ENCODE measurements at places on chromosomes 3 and 15.

DNA sequence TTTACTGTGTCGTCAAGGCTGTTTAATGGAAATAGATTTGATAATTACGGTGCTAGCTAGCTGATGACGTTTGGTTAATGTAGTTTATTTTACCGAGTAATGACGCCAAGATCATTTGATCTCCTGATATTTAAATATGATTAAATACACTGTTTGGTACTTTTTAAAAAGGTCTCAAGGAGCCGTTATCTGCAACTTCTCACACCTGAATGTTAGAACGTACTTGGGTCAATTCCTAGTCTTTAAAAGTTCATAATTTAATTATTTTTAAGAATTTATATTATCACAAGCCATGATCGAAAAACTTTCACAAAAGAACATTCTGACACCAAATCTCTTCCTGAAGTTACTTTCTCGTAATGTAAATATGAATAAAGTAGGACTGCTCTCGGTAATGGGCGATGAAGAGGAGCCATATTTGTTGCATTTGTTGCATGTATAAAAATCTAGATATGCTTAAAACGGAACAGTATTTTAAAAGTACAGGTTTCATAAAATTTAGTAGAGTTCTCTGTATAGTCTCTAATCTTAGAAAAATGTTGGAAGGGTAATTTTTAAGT, 16.2 kb upstream of the CHD2 start:
- DNase-seq = no peak

DNA sequence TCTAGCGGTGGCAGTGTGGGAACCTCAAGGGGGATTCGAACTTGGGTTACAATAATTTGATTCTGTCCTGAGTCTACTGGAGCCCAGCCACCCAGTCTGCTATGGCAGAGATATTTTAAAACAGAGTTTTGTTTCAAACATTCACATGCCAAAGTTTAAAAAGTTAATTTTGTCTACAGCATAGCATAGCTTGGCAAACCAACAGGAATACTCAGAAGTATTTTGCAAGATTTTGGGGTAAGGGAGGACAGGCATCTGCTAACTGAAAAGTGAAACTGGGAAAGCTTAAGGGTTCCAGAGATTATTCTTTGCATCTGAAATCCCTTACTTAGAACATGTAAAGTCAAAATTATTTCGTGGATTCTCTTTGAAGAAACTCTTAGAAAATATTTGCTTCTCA, 6.6 kb downstream of the ARID3B start:
- DNase-seq = no peak

GRCh38 chr3:58329150-58329921, 3.4 kb upstream of the PXK start:
- no peak for DNase-seq

GRCh38 chr3:113211330-113212149, at the start of gene BOC:
Gene BOC (plus strand): TSS chr3:113211557. CDS start chr3:113249803, 38,246 bp downstream.
- DNase-seq = no peak

DNA sequence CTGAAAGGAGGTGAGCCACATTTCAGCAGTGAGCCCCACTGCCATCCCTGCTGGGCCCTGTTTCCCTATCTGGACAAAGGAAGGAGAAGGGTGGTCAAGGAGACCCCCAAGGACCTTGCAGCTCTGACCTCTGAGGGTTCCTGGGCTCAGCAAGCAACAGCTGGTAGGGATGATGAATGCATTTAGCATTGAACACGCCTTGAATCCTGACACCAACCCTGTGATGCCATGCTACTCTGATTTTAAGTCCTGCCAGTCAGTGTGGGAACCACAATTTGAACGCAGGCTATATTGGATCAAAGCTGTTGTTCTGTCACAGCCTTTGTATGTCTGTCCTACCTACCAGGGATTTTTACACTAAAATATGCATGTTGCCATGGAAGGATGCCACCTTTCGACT, 6.5 kb downstream of the MPI start:
- no peak for DNase-seq

DNA sequence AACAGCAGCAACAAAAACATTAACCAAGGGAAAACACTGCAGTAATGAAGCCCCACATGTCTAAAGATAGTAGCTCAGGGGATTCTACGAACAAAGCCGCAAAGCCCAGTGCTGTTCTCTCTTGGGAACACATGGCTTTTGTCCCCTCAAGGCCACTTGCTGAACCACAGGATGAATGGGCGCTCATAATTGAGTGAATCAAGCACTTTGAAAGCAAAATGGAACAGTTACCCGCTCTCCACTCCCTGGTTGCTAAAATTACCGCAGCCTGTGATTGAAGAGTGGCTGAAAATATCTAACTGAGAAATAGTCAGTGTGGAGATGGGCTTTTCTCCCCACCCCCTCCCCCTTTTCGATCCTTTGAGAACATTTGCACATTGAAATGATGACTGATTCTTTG, 39.6 kb downstream of the RASGRF1 start:
- DNase-seq = no peak

GRCh38 chr3:94515983-94516382, 453.1 kb downstream of the NSUN3 start:
- DNase-seq = no peak

DNA sequence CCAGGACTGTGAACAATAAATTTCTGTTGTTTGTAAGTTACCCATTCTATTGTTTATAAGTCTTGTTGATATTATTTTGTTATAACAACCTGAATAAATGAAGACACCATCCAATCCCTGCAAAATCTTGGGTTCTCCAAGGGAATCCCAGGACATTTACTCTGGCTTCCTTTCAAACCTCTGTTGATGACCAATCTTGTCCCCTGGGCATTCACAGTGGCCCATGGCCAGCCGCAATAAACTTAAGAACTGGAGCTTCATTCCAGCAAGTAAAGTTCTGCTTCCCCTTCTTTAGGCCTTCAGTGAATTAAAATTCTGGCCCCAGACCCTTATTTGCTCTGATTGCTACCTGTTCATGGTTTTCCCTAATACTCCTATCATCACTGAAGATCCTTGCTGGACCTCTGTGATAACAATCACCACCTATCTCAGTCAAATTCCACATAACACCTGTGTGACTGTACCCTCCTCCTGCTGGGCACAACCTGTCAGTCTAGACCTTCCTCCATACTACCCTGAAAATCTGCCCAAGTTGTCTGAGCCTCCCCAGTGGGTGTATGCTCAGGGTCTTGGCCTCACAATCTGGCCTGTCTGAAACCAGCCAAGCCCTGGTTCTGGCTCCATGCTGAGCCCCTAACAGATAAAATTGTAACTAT, 153.1 kb downstream of the SEMA6D start:
- no peak for DNase-seq

GRCh38 chr3:60870396-60870795, 380.9 kb downstream of the FHIT start:
- DNase-seq = no peak

- DNase-seq = no peak
Observed at GRCh38 chr3:184815046-184815930, 3.3 kb downstream of the VPS8 start.

DNA sequence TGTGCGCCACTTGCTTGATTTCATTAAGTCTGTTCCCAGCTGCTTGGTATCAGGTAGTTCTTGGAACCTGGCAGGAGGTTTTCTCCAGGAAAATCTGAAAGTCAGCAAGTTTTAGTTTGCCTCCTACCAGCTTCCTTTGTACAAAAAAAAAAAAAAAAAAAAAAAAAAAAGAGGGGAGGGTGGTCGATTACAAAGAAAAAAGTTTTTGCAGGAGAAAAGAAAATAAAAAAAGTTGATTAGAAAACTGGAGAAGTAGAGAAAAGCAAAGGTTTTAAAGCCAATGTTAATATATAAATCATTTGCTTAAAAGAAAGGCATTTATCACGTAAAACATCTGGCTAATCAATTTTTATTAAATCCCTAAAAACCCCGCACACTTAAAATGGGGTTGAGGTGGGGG, 5.9 kb downstream of the EPHA3 start:
- no peak for DNase-seq

- DNase-seq = no peak
Observed at GRCh38 chr3:29538610-29538958, 257.7 kb downstream of the RBMS3 start.

- DNase-seq = no peak
Observed at GRCh38 chr15:48001393-48002039, 119.3 kb upstream of the SLC24A5 start.

GRCh38 chr3:104591776-104592175, 774.9 kb upstream of the ALCAM start:
- DNase-seq = no peak

DNA sequence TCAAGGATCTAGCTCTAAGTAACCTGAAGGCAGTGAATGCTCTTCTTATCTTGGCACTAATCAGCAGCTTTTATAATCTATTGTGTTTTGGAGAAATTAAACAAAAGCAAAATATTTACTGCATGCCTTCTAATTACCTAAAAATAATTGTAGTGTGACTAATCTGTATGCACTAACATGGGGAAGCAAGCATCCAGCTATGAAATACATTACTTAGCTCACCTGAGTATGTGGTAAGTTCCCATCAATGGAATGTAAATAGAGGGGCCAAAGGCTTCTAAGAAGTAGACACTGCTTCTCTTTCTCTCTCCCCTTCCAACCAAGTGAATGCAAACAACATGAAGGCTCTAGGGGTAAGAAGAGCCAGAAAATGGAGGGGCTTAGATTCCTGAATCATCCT, 165.6 kb downstream of the STAG1 start:
- DNase-seq = no peak

- no peak for DNase-seq
Observed at GRCh38 chr3:17194116-17194515, 309.4 kb downstream of the PLCL2 start.

DNA sequence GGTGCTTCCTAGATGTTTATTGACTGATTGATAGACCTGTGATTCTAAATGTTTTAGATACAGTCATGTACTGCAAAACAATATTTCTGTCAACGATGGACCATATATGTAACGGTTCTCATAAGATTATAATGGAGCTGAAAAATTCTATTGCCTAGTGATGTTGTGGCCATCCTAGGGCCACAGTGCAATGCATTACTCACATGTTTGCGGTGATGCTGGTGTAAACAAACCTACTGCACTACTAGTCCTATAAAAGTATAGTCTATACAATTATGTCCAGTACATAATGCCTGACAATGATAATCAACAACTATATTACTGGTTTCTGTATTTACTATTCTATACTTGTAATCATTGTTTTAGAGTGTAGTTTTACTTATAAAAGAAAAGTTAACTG, 46.8 kb downstream of the CHST2 start:
- DNase-seq = no peak

Data from hematopoietic multipotent progenitor cell treated with erythropoietin and hydrocortisone succinate and interleukin-3 and kit ligand, for 17 days (in vitro differentiated cells).